ENCODE measurements at places on chromosomes 13 and 19.

DNA sequence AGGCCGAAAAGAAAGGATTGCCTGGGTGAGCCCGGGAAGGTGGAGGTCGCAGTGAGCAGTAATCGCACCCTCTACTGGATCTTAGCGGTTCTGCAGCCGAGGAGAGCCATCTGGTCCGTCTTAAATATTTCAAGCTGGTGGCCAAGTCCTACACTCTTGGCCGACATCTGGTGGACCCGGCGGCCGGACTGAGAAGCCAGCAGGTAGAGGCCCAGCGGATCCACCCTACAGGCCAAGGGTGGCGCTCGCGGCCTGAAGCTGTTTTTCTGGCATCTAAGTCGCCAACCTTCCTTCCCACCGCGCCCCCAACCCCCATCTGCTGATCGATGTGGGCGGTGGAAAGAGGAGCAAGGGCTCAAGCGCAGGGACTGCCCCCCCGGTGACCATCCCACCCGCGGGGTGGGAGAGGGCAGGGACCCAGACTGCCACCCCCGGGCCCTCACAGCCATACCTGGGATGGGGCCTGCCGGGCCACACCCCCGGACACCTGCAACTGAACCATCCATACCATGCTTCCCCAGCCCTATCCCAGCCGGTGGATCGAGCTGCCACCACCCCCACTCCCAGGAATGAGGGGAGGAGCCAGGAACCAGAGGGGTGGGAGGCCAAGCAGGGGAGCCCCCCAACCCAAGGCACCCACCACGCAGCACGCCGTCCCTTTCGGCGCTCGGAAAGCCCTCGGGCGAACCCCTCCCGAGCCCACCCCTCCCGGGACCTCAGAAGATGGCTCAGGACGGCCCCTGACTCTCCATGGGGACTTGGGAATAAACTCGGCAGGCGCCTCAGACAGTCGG is 46.3 kb upstream of the ZNF730 start:
- DNase-seq: no peak

- DNase-seq: no peak
Observed at GRCh38 chr19:54429545-54430227, 14.4 kb downstream of the TTYH1 start.

GRCh38 chr19:8370176-8371010 is 6.4 kb downstream of the ANGPTL4 start:
- no peak for DNase-seq

- DNase-seq: no peak
Observed at GRCh38 chr13:102441085-102441484, 39.2 kb upstream of the FGF14 start.

GRCh38 chr19:17020823-17021222 is 5.8 kb downstream of the CPAMD8 start:
- no peak for DNase-seq

DNA sequence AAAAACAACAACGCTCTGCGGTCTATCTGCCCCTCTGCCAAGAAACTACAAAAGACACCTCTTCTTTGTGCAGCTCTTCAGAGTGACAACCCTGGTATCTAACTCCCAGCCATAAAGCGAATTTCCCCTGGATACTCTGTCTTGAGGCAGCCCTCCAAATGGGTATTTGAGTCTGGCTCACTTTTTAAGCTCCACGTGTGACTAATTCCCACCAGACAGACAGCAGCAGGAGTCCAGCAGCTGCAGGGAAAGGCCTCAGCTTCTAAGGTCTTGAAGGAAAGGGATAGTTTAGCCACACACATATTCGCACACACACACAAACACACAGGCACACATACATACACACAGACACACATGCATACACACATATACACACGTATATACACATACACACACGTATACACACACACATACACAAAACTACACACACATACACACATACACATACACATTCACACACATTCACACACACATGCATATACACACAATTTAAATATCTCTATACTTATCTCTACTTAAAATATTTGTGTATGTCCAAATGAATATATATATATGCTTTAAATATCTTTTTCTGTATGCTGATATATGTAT is 188.8 kb downstream of the TSHZ3 start:
- no peak for DNase-seq

- no peak for DNase-seq
Observed at GRCh38 chr19:40054632-40055031, 1.4 kb downstream of the ZNF780B start.

- no peak for DNase-seq
Observed at GRCh38 chr19:40216013-40216776, 2.0 kb downstream of the TTC9B start.

GRCh38 chr13:67943116-67943515 is 713.0 kb upstream of the PCDH9 start:
- no peak for DNase-seq

DNA sequence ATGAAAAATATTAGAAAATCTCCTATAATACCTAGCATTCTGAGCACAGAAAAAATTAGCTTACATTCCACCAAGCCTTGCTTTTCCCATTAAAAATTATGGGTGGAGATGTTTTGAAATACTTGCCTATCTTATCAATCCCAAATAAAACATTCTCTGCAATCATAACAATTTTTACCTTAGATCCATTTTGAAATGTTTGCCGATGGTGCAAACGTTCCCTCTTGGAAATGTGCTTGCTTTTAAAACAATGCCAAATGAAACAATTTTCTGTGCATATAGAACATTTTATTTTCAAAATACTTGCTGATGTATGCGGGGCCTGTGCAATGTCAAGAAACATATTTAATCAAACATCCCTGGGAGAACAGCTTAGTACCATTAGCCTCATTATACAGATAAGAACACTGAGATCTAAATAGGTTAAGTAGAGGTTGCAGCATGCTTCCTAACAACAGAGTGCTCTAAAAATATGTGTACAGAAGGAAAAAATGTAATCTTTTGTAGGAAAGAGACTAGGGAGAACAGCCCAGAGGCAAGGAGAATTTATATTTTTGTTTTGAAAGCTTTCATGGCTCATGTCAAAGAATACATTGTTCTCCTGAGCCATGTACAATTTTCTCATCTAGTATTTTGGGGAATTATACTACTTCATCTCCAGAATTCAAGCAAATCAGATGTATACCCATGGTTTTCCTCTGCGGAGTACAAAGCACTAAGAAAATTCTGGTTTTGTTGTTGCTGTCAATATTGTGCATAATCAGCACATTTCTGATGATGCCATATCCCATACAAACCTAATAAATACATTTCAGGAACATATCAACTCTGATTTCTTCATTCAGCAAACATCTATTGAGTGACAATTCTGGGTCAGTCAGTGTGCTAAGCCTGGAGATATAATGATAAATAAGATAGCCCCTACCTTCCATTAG is 25.9 kb upstream of the FNDC3A start:
- no peak for DNase-seq

DNA sequence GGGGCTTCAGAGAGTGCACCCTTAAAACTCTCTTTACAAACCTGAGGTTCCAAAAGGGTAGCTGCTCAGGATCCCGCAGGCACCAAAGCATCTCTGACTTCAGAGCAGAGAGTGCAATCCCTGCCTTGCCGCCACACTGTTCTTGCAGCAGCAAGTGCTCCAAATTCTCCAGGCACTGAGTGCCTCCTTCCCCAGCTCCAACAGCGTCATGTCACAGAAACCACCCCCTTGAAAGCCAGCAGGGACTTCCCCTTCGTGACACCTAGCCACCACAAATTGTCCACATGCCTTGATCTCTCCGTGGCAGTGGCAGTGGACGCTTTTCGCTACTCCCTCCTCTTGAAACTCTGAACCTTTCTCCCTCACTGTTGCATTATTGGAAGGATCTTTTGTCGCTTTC is 39.9 kb downstream of the MBNL2 start:
- DNase-seq: no peak

DNA sequence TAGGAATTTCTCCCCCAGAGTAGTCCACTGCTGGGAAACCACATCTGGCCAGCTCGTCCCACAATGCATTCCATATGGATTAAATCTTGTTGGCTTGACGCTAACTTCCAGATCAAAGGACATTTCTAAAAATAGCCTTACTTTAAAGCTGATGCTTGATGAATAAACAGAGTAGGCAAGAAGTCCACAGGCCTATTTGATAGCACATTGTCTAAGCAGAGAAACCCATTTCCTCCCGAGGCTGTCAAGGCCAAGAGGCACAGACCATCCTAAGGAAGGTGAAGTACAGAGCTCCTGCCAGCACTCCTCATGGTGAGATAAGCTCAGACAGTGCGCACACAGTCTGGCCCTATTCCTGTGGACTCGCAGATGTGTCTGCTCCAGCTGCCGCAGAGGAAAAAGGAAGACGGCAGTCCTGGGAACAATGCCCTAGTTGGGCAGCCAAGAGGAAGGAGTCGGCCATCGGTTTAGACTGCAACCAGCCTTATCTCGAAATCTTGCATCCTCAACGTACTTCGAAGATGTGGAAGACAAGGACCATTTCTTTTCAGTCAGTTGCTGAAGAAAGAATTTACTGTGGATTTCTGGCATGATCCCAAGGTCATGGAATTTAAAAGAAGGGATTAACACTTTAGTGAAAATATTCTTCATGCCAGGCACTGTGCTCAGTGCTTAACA is 156.8 kb downstream of the RGCC start:
- no peak for DNase-seq

- DNase-seq: no peak
Observed at GRCh38 chr19:35295792-35296462, 4.0 kb downstream of the MAG start.

DNA sequence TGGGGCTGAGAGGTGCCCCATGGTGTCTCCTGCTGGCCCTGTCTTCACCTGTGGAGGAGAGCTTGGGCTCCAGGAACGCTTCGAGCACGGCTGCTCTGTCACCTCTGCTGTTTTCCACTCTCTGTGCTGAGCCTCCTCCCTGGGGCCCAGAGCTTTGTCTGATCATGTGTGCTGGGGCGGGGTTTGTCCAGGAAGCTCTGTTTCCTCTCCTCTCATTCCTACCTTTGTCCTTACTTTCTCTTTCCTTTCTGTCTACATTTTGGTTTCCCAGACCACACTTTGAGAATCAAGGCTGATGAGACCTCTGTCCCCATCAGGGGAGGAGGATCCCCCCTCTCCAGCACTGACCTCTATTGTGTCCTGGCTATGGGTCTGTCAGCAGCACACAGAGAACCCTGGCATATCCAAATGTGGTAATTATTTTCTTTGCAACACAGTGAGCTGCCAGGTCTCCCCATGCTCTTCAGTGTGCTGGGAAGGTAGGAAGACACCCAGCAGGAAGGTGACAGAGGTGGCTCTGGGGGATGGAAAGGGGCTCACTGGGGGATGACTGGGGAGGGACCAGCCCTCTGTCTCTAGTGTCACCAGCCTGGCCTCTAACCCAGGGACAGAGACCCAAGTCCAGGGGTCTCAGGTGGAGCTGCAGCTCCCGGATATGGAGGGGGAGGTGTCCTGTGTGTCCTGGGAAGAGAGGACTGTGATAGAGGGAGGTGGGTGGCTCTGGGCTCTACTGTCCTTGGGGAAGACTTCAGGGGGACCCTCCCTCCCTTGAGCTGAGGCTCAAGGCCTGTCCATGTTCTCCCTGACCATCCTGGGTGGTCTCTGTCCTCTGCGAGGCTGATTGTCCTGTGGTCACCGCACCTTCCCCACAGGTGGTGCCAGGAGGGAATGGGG is at the start of gene CEACAM1:
TSS of gene CEACAM1 (minus strand) at position 128 of the 894 bp plus-strand sequence. CDS start at position 21, 107 bp downstream.
- no peak for DNase-seq

DNA sequence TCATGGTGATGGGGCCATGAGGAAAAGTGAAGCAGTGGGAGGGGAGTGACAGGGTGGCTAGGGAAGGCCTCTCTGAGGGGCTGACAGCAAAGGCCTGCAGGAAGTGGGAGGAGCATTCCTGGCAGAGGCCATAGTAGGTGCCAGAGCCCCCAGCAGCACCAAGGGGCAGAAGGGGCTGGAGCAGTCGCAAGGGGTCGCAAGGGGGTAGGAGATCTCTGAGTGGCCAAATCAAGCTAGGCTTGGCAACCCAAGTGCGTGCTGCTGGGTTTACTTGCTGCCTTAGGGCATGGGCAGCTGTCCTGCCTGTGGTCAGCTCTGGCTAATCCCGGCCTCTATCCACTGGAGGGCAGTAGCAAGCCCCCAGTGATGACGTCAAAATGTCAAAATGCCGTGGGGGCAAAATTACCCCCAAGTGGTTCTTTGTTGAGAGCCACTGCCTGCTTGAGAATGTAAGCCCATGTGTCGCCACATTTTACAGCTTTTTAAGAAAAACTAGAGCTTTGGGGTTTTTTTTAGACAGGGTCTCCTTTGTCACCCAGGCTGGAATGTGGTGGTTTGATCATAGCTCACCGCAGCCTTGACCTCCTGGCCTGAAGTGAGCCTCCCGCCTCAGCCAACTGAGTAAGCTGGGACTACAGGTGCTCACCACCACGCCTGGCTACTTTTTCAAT is 11.8 kb downstream of the CCDC97 start:
- no peak for DNase-seq

- DNase-seq: no peak
Observed at GRCh38 chr13:100138859-100139491, 50.1 kb downstream of the PCCA start.

GRCh38 chr13:45441633-45442032 is 23.1 kb upstream of the COG3 start:
- no peak for DNase-seq

GRCh38 chr19:28889941-28890670 is 322.8 kb downstream of the UQCRFS1 start:
- DNase-seq: no peak

GRCh38 chr13:80203496-80203895 is 137.4 kb downstream of the SPRY2 start:
- no peak for DNase-seq

- DNase-seq: no peak
Observed at GRCh38 chr19:1025960-1026782, at the start of gene CNN2. TSS of gene CNN2 (plus strand) at chr19:1026608. CDS start at chr19:1026662, 54 bp downstream.

- no peak for DNase-seq
Observed at GRCh38 chr13:40671956-40672764, 5.7 kb upstream of the FOXO1 start.

GRCh38 chr19:2274931-2275535 is 6.9 kb downstream of the PEAK3 start:
- no peak for DNase-seq

DNA sequence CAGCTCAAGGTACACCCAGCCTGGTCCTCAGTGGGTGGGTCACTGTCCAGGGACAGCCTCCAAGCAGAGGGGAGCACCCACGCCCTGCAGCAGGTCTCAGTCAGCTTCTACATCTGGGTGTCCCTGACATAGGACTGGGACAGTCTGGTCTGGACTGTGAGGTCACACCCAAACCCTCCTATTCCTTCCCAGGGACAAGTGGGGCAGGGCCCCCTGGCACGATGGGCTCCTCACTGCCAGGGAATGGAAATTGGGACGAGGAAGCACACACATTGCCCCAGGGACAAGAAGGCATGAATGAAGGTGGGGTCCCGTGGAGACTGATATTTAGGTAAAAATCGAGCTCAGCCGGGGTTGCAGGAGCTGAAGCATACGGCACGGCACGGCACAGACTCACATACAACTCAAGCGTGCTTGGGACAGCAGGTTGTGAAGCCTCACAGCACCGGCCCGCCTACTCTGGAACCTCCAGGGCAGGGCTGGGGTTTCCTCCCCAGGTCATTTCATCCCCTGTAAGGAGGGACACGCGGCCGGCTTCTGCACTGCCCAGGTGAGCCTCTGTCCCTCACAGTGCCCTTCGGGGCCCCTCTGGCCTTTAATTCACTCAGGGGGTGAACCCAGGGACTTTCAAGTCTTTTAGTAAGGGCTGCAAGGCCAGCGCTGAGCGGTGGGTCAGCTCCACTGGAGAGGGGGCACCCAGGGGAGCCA is 3.5 kb downstream of the PNMA8B start:
- DNase-seq: no peak
